Thyroid gland (tissue), 4 donors: ENCODE measurements at places on chromosomes 2 and 18.

- no peak for DNase-seq
Measured at GRCh38 chr2:42239811-42240210, 70.7 kb downstream of the EML4 start.

DNA sequence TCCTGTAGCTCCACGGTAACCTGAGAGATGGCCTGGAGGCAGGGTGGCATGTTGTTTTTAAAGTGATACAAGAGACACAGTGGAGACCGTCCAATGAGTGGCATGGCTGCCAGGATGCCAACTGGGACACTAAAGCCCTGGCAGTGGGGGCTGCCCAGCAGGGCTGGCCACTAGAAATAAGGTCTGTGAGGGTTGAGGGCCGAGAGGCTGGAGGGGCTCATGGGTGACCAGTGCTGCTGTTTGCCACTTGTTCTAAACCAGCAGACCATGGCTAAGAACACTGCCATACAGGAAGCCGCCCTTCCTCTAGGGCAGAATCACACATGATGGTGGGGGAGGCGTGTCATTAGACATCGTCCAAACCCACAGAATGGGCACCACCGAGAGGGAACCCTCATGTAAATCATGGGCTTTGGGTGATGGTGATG lies 71.9 kb downstream of the ALPK2 start:
- DNase-seq, result peak; percentile 11

GRCh38 chr2:158276619-158277471 lies 175.2 kb downstream of the UPP2 start:
- no peak for DNase-seq

GRCh38 chr18:25057491-25058050 lies 294.4 kb downstream of the ZNF521 start:
- no peak for DNase-seq

DNA sequence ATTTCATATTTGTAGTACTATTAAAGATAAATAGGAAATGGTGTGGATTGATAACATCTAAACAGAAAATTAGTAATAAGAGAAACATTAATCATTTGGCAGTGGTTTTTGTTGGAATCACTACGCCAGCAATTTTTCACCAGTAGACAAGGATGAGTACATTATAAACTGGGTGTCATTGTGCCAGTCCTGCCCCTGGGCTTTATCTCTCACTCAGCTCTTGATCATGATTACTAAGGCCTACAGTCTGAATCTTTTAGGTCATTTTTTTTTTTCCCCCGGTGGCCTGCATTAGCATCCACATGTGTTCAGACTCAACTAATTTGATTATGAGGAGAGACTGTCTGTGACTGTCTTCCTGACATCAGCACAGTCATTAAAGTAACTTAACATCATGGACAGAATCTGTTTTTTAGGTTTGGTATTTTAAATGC lies 16.2 kb downstream of the GULP1 start:
- DNase-seq, result no peak
